ENCODE measurements at places on chromosomes 1 and 21.

DNA sequence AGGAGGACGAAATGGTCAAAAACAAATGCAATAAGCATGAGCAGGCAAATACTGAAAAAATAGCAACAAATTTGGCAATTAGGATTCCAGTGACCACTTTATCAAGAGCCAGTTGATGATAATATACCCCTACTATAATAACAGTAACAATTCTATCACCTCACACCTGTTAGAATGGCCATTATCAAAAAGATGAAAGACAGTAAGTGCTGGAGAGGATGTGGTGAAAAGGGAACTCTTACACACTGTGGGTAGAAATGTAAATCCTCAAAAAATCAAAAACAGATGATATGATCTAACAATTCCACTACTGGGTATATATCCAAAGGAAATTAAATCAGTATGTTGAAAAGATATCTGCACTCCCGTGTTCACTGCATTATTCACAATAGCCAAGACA, 114.3 kb upstream of the GFI1 start:
- no peak for DNase-seq

GRCh38 chr21:39263372-39263771, 50.1 kb downstream of the BRWD1 start:
- DNase-seq, result no peak

GRCh38 chr21:15592271-15592860, 137.4 kb upstream of the USP25 start:
- DNase-seq, result peak; percentile 19

GRCh38 chr1:67947114-67947513, 103.3 kb downstream of the DIRAS3 start:
- peak; percentile 41 for DNase-seq

DNA sequence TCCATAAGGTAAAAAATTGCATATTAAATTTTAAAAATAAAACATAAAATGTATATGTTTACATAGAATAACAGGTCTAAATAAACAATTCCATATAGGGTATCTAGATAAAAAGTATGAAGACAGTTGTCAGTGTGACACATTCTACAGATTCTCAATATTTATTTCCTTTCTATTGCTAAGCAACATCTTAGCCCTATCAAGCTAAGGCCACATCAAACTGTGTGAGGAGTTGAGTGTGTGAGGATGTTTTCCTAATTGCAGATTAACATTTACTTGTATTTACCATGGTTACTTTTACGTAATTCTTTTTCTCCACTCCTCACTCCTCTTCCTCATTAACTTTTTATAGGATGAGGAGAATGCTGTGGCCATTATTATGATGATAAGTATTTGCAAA, 41.9 kb upstream of the MCOLN3 start:
- no peak for DNase-seq

DNA sequence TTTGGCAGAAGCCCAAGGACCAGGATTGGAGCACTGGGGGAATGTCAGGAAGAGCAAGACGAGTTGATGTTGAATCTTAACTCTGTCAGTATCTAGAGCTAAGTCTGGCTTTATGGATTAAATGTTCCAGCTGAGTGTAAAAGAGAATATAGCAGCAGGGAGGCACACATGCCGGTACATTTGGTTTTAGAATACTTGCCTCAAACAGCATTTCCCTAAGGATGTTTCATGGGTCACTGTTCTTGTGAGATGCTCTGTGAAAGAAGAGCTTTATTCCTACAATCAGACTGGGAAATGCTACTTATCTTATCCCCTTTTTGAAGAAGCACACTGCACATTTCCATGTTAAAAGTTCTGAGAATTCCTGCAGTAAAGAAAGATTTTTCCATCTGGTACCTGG, 440.3 kb upstream of the B3GALT2 start:
- DNase-seq, result no peak

- no peak for DNase-seq
Observed at GRCh38 chr1:65189576-65190115, 41.6 kb downstream of the AK4 start.

GRCh38 chr21:31987696-31988095, 114.9 kb downstream of the HUNK start:
- DNase-seq, result no peak

DNA sequence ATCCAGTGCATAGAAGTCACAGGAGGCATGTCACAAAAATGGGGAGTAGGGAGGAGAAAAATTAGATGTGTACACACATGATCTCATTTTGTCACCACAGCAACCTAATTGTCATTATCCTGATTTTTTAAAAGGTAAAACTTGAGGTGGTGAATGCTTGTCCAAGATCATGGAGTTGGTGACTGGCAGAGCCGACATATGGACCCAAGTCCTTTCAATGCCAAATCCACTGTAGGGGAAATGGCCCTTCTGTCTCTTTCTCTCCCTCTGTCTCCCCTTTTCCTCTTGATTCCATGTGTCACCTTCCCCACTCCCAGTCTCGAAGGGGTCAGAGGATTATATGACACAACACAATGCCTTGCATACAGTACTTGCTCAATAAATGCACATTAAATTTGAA, 65.7 kb upstream of the JUN start:
- DNase-seq, result no peak

GRCh38 chr1:21659099-21659923, 9.8 kb downstream of the RAP1GAP start:
- DNase-seq, result peak; percentile 81

DNA sequence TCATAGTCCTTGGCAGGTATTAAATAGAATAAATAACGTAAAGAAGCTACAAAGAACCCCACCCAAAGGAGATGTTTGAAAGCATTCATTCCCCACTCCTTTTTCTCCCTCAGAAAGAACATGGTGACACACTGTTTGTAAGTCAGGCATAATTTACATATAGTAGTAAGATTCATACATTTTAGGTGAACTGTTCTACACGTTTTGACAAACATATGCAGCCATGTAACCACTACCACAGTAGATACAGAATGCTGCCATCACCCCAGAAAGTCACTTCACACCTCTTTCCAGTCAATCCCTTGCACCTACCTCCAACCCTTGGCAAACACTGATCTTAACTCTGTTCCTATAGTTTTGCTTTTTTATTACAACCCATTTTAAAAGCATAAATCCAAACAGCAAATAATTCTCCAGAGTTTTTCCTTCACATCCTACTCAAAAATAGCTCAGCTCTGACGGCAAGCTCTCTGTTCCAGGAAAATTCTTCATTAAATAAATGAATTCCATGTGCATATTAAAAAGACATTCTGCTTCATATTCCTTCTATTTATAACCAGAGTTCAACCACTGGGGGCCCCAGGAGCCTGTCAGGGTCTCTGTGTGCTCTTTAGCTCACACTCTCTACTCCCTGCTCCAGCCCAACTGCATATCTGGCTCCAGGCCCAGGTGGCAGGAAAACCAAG, 258.8 kb downstream of the PLPP3 start:
- no peak for DNase-seq

- no peak for DNase-seq
Observed at GRCh38 chr1:57046462-57046861, 80.6 kb upstream of the C8B start.

GRCh38 chr21:36542312-36543101, 62.6 kb upstream of the CLDN14 start:
- peak; percentile 36 for DNase-seq

DNA sequence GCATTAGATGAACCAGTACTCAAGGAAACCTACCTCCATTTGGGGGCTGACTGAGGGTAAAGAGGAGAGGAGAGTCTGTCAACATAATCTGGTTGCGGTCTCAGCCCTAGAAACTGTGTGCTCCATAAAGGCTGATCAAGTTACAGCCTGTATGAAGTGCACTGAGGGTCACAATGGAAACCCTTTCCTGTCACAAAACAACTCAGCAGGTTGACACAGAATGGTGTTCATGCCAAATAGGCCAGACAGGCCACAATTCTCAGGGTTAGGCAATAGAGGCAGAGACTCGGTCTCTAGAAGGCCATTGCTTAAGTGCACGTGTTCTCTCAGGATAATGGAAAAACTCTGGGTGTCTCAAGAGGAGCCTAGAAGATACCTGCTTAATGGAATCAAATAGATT, 4.1 kb upstream of the ANKRD35 start:
- peak; percentile 90 for DNase-seq

Measured in NCI-H1417 (cell line).